ENCODE measurements at places on chromosomes 5 and 9. TPM values are rescaled to one million over a fixed set of nuclear protein-coding genes. Genes with fewer than 3 reads are reported as not detected.

The SH3PXD2B gene
- 22.9 TPM for total RNA-seq

The CAMK4 gene
- total RNA-seq, result 0.32 TPM

The PCDHA7 gene
- total RNA-seq, result 0.06 TPM

The PCDHB6 gene
- 0.25 TPM for total RNA-seq

The FRMD3 gene
- 2.2 TPM for total RNA-seq

The LCN1 gene
- total RNA-seq, result not detected

The TYRP1 gene
- under 0.01 TPM for total RNA-seq

The FOXD4L4 gene
- total RNA-seq, result 0.38 TPM

The CCNO gene
- 0.16 TPM for total RNA-seq

The NDUFA8 gene
- 36.3 TPM for total RNA-seq

The STKLD1 gene
- total RNA-seq, result 0.49 TPM

The MSX2 gene
- not detected for total RNA-seq

The FANCG gene
- total RNA-seq, result 20.6 TPM

The RNF14 gene
- 82.6 TPM for total RNA-seq

The SMC5 gene
- total RNA-seq, result 13.4 TPM

The PHAX gene
- total RNA-seq, result 30.8 TPM

The PCDHGB7 gene
- 12.3 TPM for total RNA-seq

All from bladder microvascular endothelial cell (primary cell).